ENCODE measurements at places on chromosomes 1 and 21. TPM values are rescaled to one million over a fixed set of nuclear protein-coding genes. Genes with fewer than 3 reads are reported as not detected.

The COP1 gene
- total RNA-seq, result 64.9 TPM

The LRRC38 gene
- not detected for total RNA-seq

GRCh38 chr1:104745875-104746274 lies 996.2 kb downstream of the AMY1C start:
- no peak for DNase-seq

DNA sequence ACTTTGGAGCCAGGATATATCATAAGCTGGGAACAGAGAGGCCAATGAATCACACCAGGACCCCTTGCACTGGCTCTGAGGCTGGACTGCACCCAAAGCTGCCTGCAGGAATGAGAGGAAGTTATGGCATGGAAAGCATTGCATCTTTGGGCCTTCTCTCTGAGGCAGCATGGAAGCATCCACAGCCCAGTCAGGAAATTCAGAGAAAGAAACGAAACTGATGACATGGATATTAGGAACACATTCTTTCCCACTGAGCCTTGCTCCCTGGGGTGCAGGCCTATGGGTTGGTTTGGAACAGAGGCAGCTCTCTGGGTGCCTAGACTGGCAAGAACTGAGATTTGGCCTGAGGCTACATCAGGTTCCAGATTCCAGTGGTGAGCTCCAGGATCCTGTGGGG lies 98.6 kb downstream of the NGF start:
- no peak for DNase-seq

- no peak for DNase-seq
Measured at GRCh38 chr1:228210076-228210651, 2.3 kb downstream of the OBSCN start.

- DNase-seq, result no peak
Measured at GRCh38 chr1:81664341-81664740, 136.4 kb upstream of the ADGRL2 start.

Measured in endothelial cell (in vitro differentiated cells).